Dorsolateral prefrontal cortex (tissue), 122 donors: ENCODE measurements at places on chromosomes 1 and 21.

DNA sequence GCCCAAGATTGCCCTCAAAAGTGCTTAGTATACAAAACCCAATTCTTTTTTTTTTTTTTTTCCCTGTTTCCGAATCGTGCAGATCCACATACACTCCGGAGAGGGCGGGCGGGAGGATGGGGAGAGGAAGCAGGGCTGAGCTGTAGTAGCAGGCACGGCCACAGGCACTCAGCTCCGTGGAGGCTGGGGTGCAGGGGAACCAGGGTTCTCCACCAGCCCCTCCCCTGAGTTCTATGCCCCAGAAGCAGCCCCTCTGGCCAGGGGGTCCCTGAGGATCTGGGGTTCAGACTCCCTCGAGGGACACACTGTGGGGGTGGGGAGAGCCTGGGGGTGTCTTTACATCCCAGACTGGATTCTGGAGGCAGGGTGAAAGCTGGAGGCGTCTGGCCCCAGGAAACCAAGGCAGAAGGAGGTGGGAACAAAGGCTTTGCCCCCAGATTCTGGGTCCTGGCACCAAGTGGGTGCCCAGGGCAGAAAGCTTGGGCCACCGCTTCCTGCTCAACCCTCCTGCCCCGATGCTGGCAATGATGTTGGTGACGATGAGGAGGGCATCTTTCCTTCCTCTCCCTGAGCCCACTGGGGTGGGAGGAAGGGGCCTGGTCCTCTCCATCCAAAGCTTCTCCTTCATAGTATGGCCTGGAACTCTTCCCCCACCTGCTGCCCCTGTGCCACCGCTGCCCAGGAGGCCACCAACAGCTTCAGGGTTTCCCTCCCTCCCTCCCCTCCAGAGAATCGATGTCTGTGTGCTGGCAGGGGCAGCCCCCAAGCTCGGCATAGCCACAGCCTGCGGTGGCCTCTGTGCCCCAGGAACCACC, 106.4 kb upstream of the TARDBP start:
- DNase-seq = no peak

GRCh38 chr1:42933610-42934491, 24.8 kb downstream of the SLC2A1 start:
- DNase-seq = no peak

DNA sequence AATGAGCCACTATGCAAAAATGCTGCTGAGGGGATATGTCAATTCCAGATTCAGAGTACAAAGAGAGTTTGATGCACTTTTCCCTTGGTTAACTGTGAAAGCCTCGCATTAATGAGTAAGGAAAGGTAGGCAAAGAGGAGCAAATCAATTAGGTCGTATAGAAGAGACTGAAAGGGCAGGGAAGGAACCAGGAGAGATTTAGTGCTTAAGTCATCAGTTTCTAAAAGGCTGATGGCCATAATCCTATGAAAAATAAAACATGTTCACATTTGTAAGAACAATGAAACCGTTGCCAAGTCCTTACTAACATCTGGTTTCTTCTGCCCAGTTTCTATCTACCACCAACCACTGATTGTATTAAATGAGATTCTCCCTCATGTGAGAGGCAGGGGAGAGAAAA, 118.4 kb upstream of the PALMD start:
- DNase-seq = no peak

DNA sequence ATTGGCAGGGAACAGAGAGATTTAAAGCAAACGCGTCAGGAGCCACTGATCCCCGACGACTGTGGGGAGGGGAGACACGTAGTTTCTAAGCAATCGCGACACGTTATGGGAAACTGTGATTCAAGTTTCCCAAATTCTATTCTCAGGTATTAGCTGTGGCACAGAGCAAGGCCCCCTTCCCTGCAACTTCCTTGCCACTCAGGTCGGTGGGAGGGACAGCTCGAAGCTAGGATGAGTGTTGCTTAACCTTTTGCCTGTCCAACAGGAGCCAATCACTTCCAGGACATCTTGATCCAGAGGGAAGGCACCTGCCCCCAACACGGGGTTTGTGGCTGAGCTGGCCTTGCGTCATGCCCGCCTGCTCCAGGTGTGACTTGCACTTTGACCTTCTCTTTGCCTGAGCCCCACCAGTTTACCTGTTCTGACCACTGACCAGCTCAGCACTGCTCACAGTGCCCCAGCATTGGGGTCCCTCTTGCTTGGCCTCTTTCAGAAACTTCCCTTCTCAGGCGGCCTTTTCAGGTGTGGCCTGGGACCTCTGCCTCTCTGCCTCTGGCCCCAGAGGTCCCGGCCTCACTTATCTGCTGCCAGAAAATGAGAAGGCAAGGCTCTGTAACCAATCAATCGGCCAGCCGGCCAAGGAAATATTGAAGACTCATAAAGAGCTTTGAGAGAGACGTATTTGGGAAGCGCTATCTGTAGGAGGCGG, 24.6 kb downstream of the TEX35 start:
- no peak for DNase-seq

DNA sequence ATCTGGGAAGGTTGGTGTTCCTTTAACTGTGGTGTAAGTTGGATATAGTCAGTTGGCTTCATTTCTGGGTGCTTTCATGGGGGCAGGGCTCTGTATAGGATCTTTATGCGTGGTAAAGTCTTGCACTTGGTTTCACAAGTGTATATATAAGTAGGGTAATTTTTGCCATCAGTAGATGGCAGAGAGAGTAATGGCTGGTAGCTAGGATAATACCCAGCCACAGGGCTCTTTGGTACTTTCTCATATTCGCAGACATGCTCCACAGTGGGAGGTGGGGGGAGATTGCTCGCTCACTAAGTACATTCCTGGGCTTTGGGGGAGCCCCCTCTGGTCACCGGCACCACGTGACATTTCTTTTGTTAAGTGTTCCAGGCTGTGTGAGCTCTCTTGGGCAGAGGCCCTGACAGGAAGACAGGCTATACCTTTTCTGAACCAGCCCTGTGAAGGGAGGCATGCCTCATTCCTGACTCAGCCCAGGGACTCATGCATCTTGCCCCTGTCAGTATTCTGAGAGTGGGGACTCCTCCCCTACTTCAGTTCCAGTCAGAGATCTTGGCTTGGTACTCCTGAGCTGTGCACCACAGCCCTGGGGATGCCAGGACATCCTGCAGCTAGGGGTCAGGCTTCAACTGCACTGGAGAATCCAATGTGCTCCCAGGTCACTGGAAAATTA, 37.6 kb downstream of the FCRL2 start:
- no peak for DNase-seq

GRCh38 chr21:16891821-16892220, 621.0 kb upstream of the CXADR start:
- DNase-seq = no peak

- no peak for DNase-seq
Measured at GRCh38 chr1:220556641-220557040, 28.7 kb downstream of the MARK1 start.

- no peak for DNase-seq
Measured at GRCh38 chr1:227838181-227838580, 22.7 kb downstream of the PRSS38 start.

DNA sequence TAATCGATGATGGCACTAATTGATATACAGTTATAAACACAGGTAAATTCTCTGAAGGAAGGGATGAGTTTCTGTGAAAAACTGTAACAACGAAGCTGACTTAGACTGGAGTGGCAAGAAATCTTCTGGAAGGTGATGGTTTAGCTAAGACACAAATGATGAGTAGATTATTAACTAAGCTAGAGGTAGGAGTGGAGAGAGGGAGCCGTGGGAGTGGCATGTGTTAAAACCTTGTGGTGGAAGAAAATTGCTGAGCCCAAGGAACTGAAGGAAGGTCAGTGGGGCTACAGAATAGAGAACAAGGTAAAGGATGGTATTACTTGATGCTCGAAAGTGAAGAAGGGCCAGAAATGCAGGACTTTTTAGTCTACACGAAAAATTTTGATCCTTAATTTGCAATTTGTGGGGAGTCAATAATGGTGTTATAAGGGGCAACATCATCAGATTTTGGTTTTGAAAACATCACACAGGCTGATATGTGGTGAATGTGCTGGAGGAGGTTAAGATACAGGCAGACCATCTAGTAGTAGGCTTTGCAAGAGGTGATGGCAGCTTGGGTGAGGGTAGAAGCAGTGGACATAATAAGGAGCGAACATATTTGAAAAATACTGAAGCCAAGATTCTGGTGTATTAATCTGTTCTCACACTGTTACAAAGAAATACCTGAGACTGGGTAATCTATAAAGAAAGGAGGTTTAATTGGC, 93.8 kb downstream of the S1PR1 start:
- no peak for DNase-seq

GRCh38 chr21:18498431-18498830, 94.8 kb upstream of the TMPRSS15 start:
- DNase-seq = no peak

DNA sequence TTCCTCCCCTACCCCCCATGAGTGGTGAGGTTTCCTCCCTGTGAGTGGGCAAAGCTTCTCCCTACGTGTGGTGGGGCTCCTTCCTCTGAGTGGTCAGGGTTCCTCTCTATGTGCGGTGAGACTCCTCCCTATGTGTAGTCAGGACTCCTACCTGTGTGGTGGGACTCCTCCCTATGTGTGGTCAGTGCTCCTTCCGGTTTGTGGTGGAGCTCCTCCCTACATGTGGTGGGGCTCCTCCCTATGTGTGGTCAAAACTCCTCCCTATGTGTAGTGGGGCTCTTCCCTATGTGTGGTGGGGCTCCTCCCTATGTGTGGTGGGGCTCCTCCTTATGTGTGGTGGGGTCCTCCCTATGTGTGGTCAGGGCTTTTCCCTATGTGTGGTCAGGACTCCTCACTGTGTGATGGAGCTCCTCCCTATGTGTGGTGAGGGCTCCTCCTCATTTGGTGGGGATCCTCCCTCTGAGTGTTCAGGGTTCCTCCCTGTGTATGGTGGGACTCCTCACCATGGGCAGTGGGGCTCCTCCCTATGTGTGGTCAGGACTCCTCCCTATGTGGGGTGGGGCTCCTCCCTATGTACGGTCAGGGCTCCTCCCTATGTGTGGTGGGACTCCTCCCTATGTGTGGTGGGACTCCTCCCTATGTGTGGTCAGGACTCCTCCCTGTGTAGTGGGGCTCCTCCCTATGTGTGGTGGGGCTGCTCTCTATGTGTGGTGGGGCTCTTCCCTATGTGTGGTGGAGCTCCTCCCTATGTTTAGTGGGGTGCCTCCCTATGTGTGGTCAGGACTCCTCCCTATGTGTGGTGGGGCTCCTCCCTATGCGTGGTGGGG, 29.1 kb downstream of the PRSS38 start:
- no peak for DNase-seq
